ENCODE measurements at places on chromosomes 3 and 15. TPM values are rescaled to one million over a fixed set of nuclear protein-coding genes. Genes with fewer than 3 reads are reported as not detected.

DNA sequence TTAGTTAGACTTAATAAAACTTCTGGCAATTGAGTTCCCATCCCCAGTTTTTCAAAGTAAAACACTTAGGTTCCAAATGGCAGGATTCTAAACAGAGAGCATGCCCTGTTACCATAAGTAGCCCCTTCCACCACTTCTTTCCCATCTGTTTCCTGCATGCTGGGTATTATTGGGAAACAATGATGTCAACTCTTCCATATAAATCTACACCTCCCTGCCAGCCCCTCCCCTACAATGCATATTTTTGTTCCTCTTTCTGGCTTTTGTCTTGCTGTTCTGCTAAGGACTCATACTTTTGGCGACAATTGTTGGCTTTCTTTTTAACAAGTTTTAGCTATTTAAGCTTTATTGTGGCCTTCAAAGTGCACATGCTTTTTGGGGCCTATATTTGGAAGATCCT lies 11.1 kb downstream of the ARHGAP31 start:
- no peaks in the 10 kb centered on the region for H3K36me3 ChIP-seq
- H3K27me3 ChIP-seq = no peaks in the 10 kb centered on the region
- no peak overlapping the region for H3K4me3 ChIP-seq
- H3K4me1 ChIP-seq = peaks cover 9% of the 10 kb centered on the region
- H3K27ac ChIP-seq = no peak overlapping the region

Gene FBXO40
- not detected for total RNA-seq

DNA sequence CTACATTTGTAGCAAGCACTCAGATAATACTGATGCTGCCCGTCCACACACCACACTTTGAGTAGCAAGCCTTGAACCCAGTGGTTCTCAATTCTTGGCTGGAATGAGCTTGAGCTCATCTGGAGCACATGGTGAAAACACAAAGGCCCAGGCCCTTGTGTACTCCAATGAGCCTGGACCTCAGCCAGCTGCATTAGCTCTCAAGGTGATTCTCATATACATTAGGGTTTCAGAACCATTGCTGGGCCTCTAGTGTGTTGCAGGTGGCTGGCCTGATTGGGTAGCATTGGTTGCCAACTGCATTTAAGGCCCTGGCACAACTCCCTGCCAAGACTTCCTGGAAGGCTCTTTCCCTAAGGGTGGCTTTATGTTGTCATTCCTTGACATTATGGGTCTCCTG lies 23.4 kb upstream of the ZFAND6 start:
- H3K27me3 ChIP-seq = no peaks in the 10 kb centered on the region
- H3K27ac ChIP-seq = no peak overlapping the region
- DNase-seq = no peak
- no peaks in the 10 kb centered on the region for H3K36me3 ChIP-seq
- H3K4me3 ChIP-seq = no peak overlapping the region

Gene NOX5
- total RNA-seq = 0.60 TPM

Gene SST
- not detected for total RNA-seq

- no peak for DNase-seq
- H3K27ac ChIP-seq = no peak overlapping the region
- no peaks in the 10 kb centered on the region for H3K27me3 ChIP-seq
- H3K4me3 ChIP-seq = no peak overlapping the region
Measured at GRCh38 chr3:71392251-71392650, 191.3 kb downstream of the FOXP1 start.

Gene NMB
- 11.8 TPM for total RNA-seq

DNA sequence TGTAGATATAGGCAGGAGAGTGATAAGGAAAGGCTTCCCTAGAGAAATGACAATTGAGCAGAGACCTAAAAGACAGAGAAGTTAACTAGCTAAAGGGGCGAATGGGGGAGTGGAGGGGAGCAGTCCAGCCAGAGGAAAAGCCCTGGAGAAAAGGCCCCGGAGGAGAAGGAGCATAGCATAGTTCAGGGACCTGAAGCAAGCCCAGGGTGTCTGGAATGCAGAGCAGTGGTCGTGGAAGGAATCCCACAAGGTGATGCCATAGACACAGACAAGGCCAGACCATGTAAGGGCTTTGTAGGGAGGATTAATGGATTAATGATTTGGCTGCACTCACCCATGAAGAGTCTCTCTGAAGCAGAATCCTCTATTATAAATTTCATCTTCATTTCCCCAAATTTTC lies 45.8 kb upstream of the LRRN1 start:
- no peaks in the 10 kb centered on the region for H3K27me3 ChIP-seq
- H3K36me3 ChIP-seq = no peaks in the 10 kb centered on the region
- DNase-seq = no peak
- no peaks in the 10 kb centered on the region for H3K4me1 ChIP-seq

Gene TTLL13
- total RNA-seq = 0.54 TPM

DNA sequence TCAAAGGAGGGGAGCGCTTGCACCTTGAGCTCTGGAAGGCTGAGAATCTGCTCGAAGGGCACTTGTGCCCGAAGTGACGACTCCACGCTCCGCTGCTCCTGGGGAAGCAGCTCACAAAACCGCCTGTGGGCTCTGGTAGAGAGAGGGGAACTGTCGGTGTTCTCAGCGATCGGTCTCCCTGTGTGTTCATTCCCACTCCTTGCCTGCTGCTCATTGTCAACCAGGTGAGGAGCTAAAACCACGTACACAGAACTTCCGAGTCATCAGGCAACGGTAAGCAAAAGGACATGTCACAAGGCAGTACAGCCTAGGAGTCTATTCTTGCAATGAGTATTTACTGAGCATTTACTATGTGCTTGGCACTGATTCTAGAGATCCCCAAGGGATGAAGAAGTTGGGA lies 1.5 kb downstream of the CIB1 start:
- peak overlapping the region; percentile 71 for H3K4me3 ChIP-seq
- peaks cover 33% of the 10 kb centered on the region for H3K4me1 ChIP-seq
- no peaks in the 10 kb centered on the region for H3K36me3 ChIP-seq
- H3K27ac ChIP-seq = no peak overlapping the region
- peak; percentile 37 for DNase-seq

DNA sequence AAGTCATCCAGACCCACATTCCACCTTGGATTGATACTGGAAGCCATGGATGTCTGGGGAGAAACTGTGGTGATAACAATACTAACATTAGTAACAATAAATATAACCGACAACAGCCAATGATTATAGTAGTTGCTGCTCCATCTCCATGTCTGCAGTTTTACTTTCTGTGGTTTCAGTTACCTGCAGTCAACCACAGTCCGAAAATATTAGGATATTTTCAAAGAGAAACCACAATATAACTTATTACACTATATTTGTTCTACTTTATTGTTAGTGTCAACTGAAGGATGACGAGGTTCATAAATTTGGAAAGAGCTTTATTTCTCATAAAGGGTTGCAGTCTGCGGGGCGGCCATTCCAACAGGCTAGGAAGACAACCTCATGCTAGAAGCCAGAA lies 2.6 kb upstream of the NSMCE3 start:
- no peak overlapping the region for H3K27ac ChIP-seq
- no peaks in the 10 kb centered on the region for H3K36me3 ChIP-seq
- H3K4me3 ChIP-seq = no peak overlapping the region
- no peak for DNase-seq
- H3K27me3 ChIP-seq = no peaks in the 10 kb centered on the region
- H3K4me1 ChIP-seq = peaks cover 9% of the 10 kb centered on the region

Gene VPS39
- 70.9 TPM for total RNA-seq

Gene GOLGA8J
- not detected for total RNA-seq

GRCh38 chr3:193040836-193041672 lies 123.4 kb upstream of the MB21D2 start:
- H3K36me3 ChIP-seq = no peaks in the 10 kb centered on the region
- H3K4me1 ChIP-seq = no peaks in the 10 kb centered on the region
- no peak overlapping the region for H3K4me3 ChIP-seq
- DNase-seq = no peak
- no peak overlapping the region for H3K27ac ChIP-seq

Gene TMEM212
- not detected for total RNA-seq

Gene DNAH12
- 0.38 TPM for total RNA-seq

DNA sequence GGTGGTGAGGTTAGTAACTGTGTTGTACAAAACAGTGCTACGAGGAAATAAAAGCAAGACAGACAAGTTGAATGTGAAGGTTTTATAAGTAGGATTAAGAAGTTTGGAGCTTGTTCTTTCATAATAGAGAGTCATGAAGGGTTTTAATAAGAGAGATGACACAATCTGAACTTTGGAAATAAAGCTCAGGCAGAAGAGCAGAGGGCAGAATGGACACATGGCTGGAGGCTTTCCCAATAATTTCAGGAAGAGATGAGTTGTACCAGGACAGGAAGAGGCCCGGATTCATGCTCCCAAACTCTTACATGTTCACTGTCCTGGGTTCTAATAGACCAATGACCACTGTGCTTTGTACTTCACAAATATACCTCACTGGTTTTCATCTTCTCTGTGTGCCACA lies 194.8 kb downstream of the SLC9A9 start:
- H3K36me3 ChIP-seq = no peaks in the 10 kb centered on the region
- H3K4me3 ChIP-seq = no peak overlapping the region
- no peaks in the 10 kb centered on the region for H3K27me3 ChIP-seq
- H3K4me1 ChIP-seq = no peaks in the 10 kb centered on the region
- H3K27ac ChIP-seq = no peak overlapping the region

- H3K27ac ChIP-seq = no peak overlapping the region
- no peak overlapping the region for H3K4me3 ChIP-seq
- no peak for DNase-seq
- H3K27me3 ChIP-seq = no peaks in the 10 kb centered on the region
- H3K4me1 ChIP-seq = no peaks in the 10 kb centered on the region
Measured at GRCh38 chr3:99794485-99794884, 23.2 kb upstream of the CMSS1 start.

DNA sequence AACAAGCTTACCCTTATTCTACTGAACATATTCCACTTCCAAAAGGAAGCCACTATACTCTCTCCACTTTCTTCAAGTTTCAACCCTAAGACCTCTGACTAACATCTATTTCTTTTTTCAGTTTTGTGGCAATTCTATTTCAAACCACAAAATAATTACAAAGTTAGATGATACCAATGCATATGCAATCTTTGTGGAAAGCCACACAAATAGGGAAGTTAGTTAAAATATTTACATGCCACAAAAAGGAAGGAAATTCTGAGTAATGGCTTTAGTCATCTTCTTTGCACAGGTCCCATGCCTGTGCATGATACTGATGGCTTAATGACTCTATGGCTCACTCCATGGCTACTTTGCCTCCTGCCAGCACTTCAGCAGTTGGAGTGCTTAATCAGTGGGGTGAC lies 57.0 kb upstream of the MCTP2 start:
- H3K27ac ChIP-seq = no peak overlapping the region
- no peak for DNase-seq
- H3K4me3 ChIP-seq = no peak overlapping the region

DNA sequence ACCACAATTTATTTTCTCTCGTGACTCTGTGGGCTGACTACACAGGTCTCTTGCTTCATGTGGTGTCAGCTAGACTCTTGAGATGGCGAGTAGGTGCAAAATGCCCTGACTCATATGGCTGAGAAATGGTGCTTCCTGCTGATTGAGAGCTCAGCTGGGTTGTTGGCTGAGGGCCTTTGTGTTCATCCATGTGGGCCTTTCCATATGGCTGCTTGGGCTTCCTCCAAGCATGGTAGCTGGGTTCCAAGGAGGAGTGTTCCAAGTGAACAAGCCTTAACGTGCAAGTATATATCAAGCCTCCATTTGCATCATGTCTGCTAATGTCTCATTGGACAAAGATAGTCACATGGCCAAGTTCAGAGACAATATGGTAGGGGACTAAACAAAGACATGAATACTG lies 164.0 kb downstream of the PDCD6IP start:
- H3K4me1 ChIP-seq = no peaks in the 10 kb centered on the region
- DNase-seq = no peak
- no peak overlapping the region for H3K4me3 ChIP-seq
- no peaks in the 10 kb centered on the region for H3K36me3 ChIP-seq
- H3K27ac ChIP-seq = no peak overlapping the region

Gene GOLGA8K
- 1.6 TPM for total RNA-seq

- H3K27me3 ChIP-seq = no peaks in the 10 kb centered on the region
- no peaks in the 10 kb centered on the region for H3K36me3 ChIP-seq
- no peak overlapping the region for H3K4me3 ChIP-seq
Measured at GRCh38 chr15:83178390-83178789, 29.2 kb downstream of the HDGFL3 start.

Gene EXD1
- total RNA-seq = not detected

- no peaks in the 10 kb centered on the region for H3K27me3 ChIP-seq
- H3K4me1 ChIP-seq = peaks cover 3% of the 10 kb centered on the region
- no peaks in the 10 kb centered on the region for H3K36me3 ChIP-seq
- DNase-seq = no peak
Measured at GRCh38 chr3:186425788-186426730, 64.0 kb upstream of the DGKG start.

GRCh38 chr3:140247775-140248174 lies 312.8 kb downstream of the CLSTN2 start:
- DNase-seq = no peak
- no peak overlapping the region for H3K4me3 ChIP-seq
- peaks cover under 1% of the 10 kb centered on the region for H3K4me1 ChIP-seq
- no peaks in the 10 kb centered on the region for H3K27me3 ChIP-seq
- H3K27ac ChIP-seq = no peak overlapping the region

- no peak overlapping the region for H3K27ac ChIP-seq
- DNase-seq = no peak
- no peaks in the 10 kb centered on the region for H3K4me1 ChIP-seq
Measured at GRCh38 chr15:69854001-69854400, 243.7 kb downstream of the TLE3 start.

Gene SMARCC1
- 80.4 TPM for total RNA-seq

GRCh38 chr3:196471551-196471950 lies 32.0 kb downstream of the RNF168 start:
- H3K27me3 ChIP-seq = no peaks in the 10 kb centered on the region
- H3K4me1 ChIP-seq = no peaks in the 10 kb centered on the region
- no peak overlapping the region for H3K27ac ChIP-seq
- DNase-seq = no peak
- no peak overlapping the region for H3K4me3 ChIP-seq
- H3K36me3 ChIP-seq = no peaks in the 10 kb centered on the region

DNA sequence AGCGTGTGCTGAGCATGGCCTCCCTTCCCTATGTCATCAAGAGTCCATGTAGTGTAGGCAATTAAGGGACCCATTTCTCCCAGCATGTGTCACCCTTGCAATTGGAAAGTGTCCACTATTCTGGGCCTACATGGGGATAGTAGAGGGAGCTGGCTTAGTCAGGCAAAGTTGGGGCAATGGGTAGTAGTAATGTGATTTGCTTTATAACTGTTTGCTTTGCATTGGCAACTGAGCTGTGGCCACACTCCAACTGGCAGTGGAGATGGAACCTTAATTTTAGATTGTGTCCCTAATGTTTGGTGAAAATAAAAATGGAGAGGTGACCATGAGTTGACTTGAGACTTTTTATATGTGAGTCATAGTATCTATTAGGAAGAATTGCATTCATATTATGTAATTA lies 97.7 kb upstream of the SAMMSON start:
- no peaks in the 10 kb centered on the region for H3K36me3 ChIP-seq
- H3K4me1 ChIP-seq = no peaks in the 10 kb centered on the region
- no peaks in the 10 kb centered on the region for H3K27me3 ChIP-seq
- H3K27ac ChIP-seq = no peak overlapping the region
- DNase-seq = no peak

- H3K27me3 ChIP-seq = no peaks in the 10 kb centered on the region
- no peaks in the 10 kb centered on the region for H3K36me3 ChIP-seq
- no peaks in the 10 kb centered on the region for H3K4me1 ChIP-seq
Measured at GRCh38 chr3:180246688-180247195, 210.0 kb upstream of the PEX5L start.

- no peaks in the 10 kb centered on the region for H3K36me3 ChIP-seq
- H3K4me1 ChIP-seq = no peaks in the 10 kb centered on the region
- H3K27me3 ChIP-seq = no peaks in the 10 kb centered on the region
- H3K27ac ChIP-seq = no peak overlapping the region
Measured at GRCh38 chr3:194988495-194989165, 282.3 kb downstream of the XXYLT1 start.

- H3K36me3 ChIP-seq = no peaks in the 10 kb centered on the region
- H3K4me3 ChIP-seq = no peak overlapping the region
- no peaks in the 10 kb centered on the region for H3K27me3 ChIP-seq
- DNase-seq = no peak
Measured at GRCh38 chr3:141261472-141262307, 30.1 kb downstream of the PXYLP1 start.
